Skeletal muscle tissue (tissue), 5 donors: ENCODE measurements at places on chromosomes 5 and 9. TPM values are rescaled to one million over a fixed set of nuclear protein-coding genes. Genes with fewer than 3 reads are reported as not detected.

The NPR2 gene
- 7.3 TPM for total RNA-seq

The IFNK gene
- total RNA-seq, result not detected

The FOXD4L4 gene
- under 0.01 TPM for total RNA-seq

The ZNF462 gene
- 28.7 TPM for total RNA-seq

The CDKN2B-AS1 gene
- total RNA-seq, result 0.52 TPM

The HAPLN1 gene
- 1.6 TPM for total RNA-seq

The FAM221B gene
- total RNA-seq, result not detected

The ADAMTS12 gene
- 19.3 TPM for total RNA-seq

The SLC46A2 gene
- under 0.01 TPM for total RNA-seq

The KIF4B gene
- under 0.01 TPM for total RNA-seq

The SPINK5 gene
- total RNA-seq, result not detected

The SLC23A1 gene
- total RNA-seq, result not detected

The STC2 gene
- 3.1 TPM for total RNA-seq

The SH3GL2 gene
- under 0.01 TPM for total RNA-seq

The GABRA6 gene
- total RNA-seq, result not detected

The STPG3 gene
- total RNA-seq, result not detected

The SLU7 gene
- total RNA-seq, result 16.2 TPM

The RAB3C gene
- total RNA-seq, result 0.52 TPM

The GZMA gene
- 0.52 TPM for total RNA-seq

The STK32A gene
- 1.0 TPM for total RNA-seq

The RPL12 gene
- total RNA-seq, result 1,305 TPM

The ACTBL2 gene
- total RNA-seq, result not detected

The TLX3 gene
- not detected for total RNA-seq

The DND1 gene
- not detected for total RNA-seq

The PCDHA1 gene
- not detected for total RNA-seq

The BASP1 gene
- 12.5 TPM for total RNA-seq

The FRMD3 gene
- 27.7 TPM for total RNA-seq

The PRSS3 gene
- 0.52 TPM for total RNA-seq

The GGTA1 gene
- 6.3 TPM for total RNA-seq

The GNA14 gene
- 3.7 TPM for total RNA-seq

The CRHBP gene
- not detected for total RNA-seq
